ENCODE measurements at places on chromosomes 7 and 10. TPM values are rescaled to one million over a fixed set of nuclear protein-coding genes. Genes with fewer than 3 reads are reported as not detected.

DNA sequence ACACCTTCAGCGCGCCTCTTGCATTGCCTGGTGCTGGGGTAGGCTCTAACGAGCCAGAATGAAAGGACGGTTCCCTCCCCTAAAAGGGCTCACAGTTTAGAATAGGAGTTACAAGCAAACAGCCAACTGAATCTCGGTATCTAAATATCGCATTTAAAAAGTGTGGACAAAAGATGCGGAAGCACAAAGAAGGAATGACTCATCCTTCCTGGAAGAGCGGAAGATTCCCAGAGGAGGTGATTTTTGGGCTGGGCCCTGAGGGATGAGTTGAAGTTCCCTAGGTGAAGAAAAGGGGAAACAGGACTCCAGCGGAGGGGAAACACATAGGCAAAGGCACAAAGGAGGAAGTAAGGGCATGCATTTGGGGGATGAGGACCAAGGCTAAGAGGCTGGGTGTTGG, 29.9 kb downstream of the SRRM3 start:
- H3K36me3 ChIP-seq: no peaks in the 10 kb centered on the region
- no peak overlapping the region for H3K4me3 ChIP-seq
- no peak overlapping the region for H3K27ac ChIP-seq
- no peak for DNase-seq
- no peaks in the 10 kb centered on the region for H3K27me3 ChIP-seq
- H3K4me1 ChIP-seq: peaks cover 8% of the 10 kb centered on the region

- H3K27me3 ChIP-seq: no peaks in the 10 kb centered on the region
- no peaks in the 10 kb centered on the region for H3K4me1 ChIP-seq
- no peak for DNase-seq
- H3K4me3 ChIP-seq: no peak overlapping the region
These were observed 216.6 kb downstream of the ZMYND11 start for GRCh38 chr10:351770-352334.

- DNase-seq: no peak
- no peaks in the 10 kb centered on the region for H3K27me3 ChIP-seq
- peaks cover 9% of the 10 kb centered on the region for H3K36me3 ChIP-seq
These were observed 71.1 kb downstream of the INSYN2A start for GRCh38 chr10:127125331-127125730.

DNA sequence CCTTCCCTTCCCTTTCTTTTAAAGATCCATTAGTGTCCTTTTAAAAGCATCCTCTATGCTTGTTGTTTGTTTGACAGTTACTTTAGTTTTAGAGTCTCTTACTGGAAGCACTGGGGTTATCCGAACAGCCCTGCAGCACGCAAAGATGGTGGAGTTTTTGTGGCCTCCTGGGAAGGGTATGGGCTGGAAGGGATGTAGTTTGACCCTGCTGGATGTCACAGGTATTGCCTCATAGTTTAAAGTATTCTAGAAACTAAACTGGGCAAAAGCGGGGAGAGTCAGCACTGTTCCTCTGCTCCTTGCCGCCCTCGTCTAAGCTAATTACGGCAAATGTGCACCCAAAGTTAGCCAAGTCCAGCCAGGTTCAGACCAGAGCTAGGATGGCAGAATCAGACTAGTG, 35.8 kb upstream of the GNAI1 start:
- DNase-seq: no peak
- H3K4me3 ChIP-seq: no peak overlapping the region
- H3K4me1 ChIP-seq: no peaks in the 10 kb centered on the region
- H3K27ac ChIP-seq: no peak overlapping the region

- H3K4me1 ChIP-seq: no peaks in the 10 kb centered on the region
- H3K27me3 ChIP-seq: no peaks in the 10 kb centered on the region
- H3K27ac ChIP-seq: no peak overlapping the region
- H3K36me3 ChIP-seq: no peaks in the 10 kb centered on the region
- DNase-seq: no peak
- H3K4me3 ChIP-seq: no peak overlapping the region
These were observed 17.2 kb upstream of the ACSL5 start for GRCh38 chr10:112356686-112357085.

DNA sequence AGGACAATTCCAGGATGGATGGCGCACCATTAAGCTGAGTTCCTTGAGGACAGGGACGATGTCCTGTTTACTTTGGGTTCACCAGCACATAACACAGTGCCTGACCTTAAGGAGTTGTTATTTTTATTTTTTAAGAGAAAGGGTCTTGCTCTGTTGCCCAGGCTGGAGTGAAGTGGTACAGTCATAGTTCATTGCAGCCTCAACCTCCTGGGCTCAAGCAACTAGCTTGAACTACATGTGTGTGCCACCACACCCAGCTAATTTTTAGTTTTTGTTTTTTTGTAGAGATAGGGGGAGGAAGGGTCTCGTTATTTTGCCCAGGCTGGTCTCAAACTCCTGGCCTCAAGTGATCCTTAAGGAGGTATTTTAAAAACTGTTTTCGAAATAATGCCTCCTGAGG, 1.7 kb upstream of the CALU start:
- no peak for DNase-seq
- H3K4me3 ChIP-seq: no peak overlapping the region
- H3K4me1 ChIP-seq: peaks cover 23% of the 10 kb centered on the region
- no peaks in the 10 kb centered on the region for H3K27me3 ChIP-seq
- H3K36me3 ChIP-seq: no peaks in the 10 kb centered on the region

The SPDYE1 gene
- not detected for total RNA-seq

The FAM237B gene
- total RNA-seq: not detected

DNA sequence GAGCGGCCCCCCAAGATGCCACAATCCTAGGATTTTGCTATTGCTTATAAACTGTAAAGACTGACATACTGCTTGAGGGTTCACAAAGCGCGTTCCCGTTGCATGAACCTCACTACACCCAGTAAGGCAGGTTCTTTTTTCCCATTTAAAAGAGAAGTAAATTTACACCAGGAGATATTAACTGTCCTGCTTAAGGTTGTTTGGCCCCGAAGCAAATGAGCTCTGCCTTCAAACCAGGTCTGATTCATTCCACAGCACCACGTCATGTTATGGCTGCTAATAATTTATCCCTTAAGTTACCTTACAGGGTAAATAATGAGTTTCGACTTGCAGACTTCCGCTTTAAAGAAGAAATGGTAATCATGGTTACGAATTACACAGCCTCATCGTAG, 559 bp upstream of the FKBP14 start:
- peak overlapping the region; percentile 36 for H3K4me3 ChIP-seq
- no peaks in the 10 kb centered on the region for H3K36me3 ChIP-seq
- DNase-seq: no peak
- peaks cover 23% of the 10 kb centered on the region for H3K4me1 ChIP-seq
- no peaks in the 10 kb centered on the region for H3K27me3 ChIP-seq

The GRM3 gene
- not detected for total RNA-seq

DNA sequence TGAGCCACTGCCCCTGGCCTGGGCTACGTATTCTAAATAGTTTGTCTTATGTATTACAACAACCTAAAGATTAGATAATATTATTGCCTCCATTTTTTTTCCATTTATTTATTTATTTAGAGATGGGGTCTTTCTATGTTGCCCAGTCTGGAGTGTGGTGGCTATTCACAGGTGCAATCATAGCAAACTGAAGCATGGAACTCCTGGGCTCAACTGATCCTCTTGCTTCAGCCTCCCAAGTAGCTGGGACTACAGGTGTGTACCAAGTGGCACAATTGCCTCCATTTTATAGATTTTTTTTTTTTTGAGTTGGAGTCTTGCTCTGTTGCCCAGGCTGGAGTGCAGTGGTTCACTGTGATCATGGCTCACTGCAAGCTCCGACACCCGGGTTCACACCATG, 6.5 kb upstream of the TRA2A start:
- H3K27ac ChIP-seq: no peak overlapping the region
- no peaks in the 10 kb centered on the region for H3K4me1 ChIP-seq
- DNase-seq: no peak
- H3K36me3 ChIP-seq: no peaks in the 10 kb centered on the region
- no peak overlapping the region for H3K4me3 ChIP-seq

DNA sequence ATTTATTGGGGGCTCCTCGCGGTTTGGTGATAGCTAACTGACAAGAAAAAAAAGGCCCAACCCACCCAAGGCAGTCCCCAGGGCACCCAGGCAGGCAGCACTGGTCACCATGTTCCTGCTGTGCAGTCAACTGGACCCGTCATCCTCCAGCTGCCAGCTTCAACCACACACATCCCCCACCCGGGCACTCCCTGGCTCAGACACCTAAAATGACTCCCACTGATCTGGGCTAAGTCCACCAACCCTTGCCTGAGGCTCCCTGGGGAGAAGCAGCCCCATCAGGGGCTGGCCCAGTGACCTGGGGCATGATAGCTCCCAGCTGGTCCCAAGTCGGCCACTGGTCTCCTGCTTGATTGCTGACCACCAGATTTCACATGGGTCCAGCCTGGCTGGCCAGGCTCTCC, 161.8 kb downstream of the NRF1 start:
- no peaks in the 10 kb centered on the region for H3K27me3 ChIP-seq
- H3K4me3 ChIP-seq: no peak overlapping the region

The GLI3 gene
- 12.7 TPM for total RNA-seq

- peaks cover 19% of the 10 kb centered on the region for H3K4me1 ChIP-seq
- peaks cover 33% of the 10 kb centered on the region for H3K36me3 ChIP-seq
- no peak overlapping the region for H3K27ac ChIP-seq
- DNase-seq: no peak
These were observed 152.3 kb downstream of the EGFR start for GRCh38 chr7:55171157-55171556.

DNA sequence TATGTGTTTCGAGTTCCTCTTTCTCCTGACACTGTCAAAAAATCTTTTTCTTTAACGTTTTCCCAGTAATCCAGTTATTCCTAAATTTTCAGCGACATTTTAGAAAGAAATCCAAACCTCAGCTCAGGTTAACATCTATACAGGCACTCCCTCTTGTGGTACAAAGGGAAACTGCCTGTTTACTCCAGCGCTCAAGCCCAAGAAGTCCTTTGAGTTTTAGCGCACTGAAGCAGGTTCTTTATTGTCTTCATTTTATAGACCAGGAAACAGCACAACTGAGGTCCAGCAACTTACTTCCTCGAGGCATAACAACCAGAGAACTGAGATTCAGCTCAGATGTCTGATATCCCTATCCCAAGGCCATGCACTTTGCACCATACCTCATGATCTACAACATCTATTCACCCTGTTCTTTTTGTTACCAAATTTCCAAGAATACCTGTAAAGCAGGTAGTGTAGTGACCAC, 287.2 kb upstream of the MKLN1 start:
- peak overlapping the region; percentile 78 for H3K27ac ChIP-seq
- H3K4me1 ChIP-seq: peaks cover 53% of the 10 kb centered on the region
- no peak overlapping the region for H3K4me3 ChIP-seq
- H3K27me3 ChIP-seq: no peaks in the 10 kb centered on the region
- H3K36me3 ChIP-seq: no peaks in the 10 kb centered on the region
- DNase-seq: peak; percentile 55

The SYT15 gene
- total RNA-seq: 2.2 TPM

GRCh38 chr10:77504196-77504872, 133.3 kb downstream of the KCNMA1 start:
- H3K4me1 ChIP-seq: no peaks in the 10 kb centered on the region
- no peak for DNase-seq
- no peak overlapping the region for H3K27ac ChIP-seq

The BLNK gene
- total RNA-seq: 35.5 TPM

DNA sequence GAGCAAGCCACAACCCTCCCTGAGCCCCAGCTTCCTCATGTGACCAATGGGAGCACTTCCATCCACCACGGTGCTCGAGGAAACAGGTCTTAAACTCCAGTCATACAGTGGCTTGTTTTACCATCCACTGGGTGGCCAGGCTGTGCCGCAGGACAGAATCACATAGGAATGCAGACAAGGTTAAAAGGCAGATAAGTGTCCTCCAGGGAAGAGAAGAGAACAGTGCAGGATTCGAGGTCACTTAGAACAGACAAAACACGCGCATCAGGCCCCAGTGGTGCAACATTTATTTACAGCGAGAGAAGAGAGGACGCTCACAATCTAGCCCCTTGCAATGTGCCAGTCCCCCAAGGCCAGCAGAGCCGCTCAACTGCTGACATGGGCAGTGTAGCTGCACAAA, 92.8 kb downstream of the TMEM130 start:
- no peaks in the 10 kb centered on the region for H3K36me3 ChIP-seq
- no peak overlapping the region for H3K4me3 ChIP-seq
- no peak for DNase-seq
- no peaks in the 10 kb centered on the region for H3K27me3 ChIP-seq
- no peaks in the 10 kb centered on the region for H3K4me1 ChIP-seq
- H3K27ac ChIP-seq: no peak overlapping the region

The PTPRZ1 gene
- total RNA-seq: not detected
